Stimulated activated CD4-positive, alpha-beta T cell treated with anti-CD3 and anti-CD28 coated beads, Interleukin-15, amount 100 ng/mL, for 1 hour (primary cell): ENCODE measurements at places on chromosomes 2 and 18.

- no peak for DNase-seq
Observed at GRCh38 chr18:63177259-63177658, 142.3 kb downstream of the BCL2 start.

GRCh38 chr2:101608408-101609310 is 88.8 kb upstream of the MAP4K4 start:
- DNase-seq = no peak

- no peak for DNase-seq
Observed at GRCh38 chr2:178479758-178480226, 465 bp upstream of the PLEKHA3 start.

DNA sequence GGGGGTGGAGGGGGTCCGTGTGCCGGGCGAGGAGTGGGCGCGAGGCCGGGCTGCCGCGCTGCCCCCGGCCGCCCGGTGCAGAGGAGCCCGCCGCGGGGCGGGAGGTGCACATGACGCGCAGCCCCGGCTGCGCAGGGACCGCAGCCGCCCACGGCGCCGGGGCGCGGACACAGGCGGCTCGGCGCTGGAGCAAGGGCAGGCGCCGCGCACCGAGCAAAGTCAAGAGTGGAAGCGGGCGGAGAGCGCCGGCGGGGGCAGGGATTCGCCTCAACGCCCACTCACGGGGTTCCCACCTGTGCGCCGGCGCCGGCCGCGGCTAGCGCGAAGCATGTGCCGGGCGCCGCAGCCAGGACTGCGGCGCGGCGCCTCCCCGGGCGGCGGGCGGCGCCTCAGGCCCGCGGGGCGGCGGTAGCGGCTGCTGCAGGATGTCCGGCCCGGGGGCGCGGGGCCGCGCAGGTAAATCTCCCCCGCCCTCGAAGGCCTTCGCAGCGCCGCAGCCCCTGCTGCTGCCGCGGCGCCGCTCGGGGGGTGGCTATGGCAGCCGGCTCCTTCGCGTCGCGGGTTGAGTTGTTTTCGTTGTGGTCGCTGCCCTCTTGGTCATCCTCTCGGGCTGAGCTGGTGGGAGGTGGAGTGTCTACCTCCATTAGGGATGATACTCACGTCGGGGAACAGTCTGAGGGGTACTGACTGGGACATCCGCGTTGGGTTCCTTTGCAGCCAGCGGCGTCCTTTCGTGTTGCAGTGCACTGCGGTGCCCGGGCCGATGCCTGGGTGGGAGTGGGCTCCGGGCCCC is 216.3 kb upstream of the DTNA start:
- no peak for DNase-seq

- no peak for DNase-seq
Observed at GRCh38 chr18:54766634-54767033, 61.6 kb upstream of the RAB27B start.

GRCh38 chr2:180021850-180022249 is 14.8 kb upstream of the CWC22 start:
- DNase-seq = no peak

GRCh38 chr2:157497638-157498314 is 53.9 kb upstream of the CYTIP start:
- no peak for DNase-seq

DNA sequence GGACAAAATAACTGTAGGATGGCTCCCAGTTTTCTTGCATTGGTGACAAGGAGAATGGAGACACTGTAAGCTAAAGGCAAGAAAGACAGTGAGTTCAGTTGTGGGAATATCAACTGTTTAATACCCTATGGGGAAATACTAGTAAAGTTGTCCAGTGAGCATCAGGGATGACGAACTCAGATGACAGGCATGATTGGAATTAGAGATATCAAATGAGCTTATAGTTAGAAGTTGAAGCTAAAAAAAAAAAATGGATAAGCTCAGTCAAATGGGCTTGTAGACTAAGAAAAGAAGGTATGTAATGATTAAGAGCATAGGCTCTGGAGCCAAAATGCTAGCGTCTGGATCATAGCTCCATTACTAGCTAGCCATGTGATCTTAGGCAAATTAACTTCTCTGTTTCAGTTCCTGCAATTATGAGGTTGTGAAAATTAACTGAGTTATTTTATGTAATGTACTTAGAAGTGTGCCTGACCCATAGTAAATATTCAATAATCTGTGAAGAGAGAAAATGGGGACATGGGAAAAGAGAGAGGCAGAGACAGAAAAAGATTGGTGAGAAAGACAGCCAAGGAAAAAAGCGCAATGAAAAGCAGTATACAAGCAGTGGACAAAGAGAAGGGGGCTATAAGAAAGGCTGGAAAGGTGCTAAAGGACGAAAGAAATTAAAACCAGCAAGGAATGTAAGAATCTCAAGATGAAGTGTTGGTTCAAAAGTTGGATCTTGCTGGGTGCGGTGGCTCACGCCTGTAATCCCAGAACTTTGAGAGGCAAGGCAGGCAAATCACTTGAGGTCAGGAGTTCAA is 95.7 kb upstream of the SLC39A10 start:
- no peak for DNase-seq

DNA sequence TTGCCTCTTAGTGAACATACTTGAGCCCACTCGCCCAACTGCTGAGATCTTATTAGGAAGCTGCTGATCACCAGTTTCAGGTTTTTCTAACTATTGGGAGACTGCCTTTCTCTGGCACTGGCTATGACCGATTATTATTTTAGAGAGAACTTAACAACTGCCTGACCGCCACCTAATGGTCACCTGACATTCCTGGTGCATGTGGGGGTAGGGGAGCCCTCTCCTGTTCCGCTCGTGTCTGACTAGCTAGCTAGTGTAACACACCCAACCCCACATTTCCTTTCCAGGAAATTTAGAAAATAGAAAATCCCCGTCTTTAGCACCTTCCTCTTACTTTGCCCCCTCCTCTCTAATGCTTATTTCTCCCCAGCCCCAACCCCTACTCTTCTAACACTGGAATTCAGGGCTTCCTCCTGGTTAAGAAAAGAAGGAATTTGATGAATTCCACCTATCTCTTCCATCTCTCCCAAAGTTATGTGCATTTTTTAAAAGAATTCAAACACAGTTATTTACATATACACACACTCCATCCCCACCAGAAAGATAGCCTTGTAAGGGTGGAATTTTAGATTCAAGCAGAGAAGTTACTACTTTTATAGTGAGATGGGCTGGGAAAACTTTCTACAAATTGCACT is 19.4 kb upstream of the DNER start:
- DNase-seq = no peak

DNA sequence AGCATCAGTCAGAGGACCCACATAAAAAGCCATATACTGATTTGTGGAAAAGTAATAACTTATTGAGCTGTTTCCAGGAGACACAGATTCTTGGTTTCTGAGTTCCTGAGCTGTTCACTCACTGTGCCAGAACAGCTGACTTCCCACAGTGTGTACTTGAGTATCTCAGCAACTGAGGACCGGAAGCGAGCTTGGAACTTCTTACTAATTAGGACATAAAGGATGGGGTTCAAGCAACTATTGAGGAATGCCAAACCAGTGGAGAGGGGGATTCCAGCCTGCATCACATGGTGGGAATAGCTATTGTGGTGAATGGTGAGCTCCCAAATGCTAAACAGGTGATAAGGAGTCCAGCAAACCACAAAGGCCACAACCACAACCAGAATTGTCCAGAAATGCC is 16.4 kb downstream of the EEF1B2 start:
- DNase-seq = no peak

DNA sequence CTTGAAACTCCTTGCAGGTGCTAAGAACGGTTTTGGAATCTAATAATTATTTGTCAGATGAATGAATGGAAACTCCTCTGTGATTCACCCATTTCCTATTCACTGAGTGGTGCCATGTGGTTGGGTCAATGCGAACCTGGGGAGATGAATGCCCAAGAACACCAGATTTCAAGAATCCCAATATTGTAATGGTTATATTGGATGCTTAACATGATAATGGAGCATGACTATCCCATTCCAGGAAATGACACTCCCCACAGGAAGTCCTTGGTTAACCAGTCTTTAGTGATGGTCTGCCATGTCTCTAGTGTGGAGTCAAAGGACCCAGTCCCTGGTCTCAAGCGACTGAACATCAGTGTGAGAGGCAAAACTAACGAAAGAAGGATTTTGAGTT is 67.9 kb upstream of the ST3GAL5 start:
- no peak for DNase-seq

DNA sequence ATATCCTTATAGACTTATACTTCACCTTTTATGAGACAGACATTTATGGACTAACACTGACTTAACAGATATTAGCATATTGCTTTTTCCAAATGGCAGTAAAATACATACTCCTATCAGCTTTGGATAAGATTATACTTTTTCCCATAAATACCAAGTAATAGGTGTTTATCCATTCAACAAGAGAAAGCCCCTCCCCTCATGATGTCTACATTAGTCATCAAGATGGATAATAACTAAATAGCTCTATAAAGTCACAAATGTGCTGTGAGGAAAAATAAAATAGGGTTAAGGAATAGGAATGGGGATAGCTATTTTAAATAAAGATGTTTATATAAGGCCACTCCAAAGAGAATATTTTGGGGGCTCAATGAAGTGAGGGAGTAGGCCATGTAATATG is 39.4 kb downstream of the CSRNP3 start:
- DNase-seq = no peak

DNA sequence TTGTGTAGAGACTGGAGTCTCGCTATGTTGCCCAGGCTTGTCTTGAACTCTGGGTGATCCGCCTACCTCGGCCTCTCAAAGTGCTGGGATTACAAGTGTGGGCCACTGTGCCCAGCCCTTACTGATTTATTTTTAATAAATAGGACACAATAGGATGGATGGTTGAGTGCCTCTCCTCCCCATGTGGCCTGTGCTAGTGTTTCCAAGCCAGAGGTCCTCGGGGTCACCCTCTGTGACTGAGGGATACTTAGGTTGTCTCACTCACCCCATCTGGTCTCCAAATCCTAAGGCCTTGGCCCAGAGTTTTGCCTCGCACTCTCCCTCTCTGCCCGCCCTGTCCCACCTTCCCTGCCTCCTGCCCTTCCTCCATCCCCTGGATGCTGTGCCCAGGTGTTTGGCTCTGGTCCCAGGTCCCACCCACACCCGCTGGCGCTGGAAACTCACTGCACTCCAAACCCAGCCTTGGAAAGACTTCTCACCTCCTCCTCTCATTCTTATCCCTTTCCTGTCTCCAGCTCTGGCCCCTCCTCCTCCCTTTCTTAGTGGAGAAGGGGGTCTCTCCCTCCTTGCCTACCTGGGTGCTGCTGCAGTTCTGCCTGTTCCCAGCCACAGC is 4.7 kb upstream of the ECEL1 start:
- DNase-seq = no peak

DNA sequence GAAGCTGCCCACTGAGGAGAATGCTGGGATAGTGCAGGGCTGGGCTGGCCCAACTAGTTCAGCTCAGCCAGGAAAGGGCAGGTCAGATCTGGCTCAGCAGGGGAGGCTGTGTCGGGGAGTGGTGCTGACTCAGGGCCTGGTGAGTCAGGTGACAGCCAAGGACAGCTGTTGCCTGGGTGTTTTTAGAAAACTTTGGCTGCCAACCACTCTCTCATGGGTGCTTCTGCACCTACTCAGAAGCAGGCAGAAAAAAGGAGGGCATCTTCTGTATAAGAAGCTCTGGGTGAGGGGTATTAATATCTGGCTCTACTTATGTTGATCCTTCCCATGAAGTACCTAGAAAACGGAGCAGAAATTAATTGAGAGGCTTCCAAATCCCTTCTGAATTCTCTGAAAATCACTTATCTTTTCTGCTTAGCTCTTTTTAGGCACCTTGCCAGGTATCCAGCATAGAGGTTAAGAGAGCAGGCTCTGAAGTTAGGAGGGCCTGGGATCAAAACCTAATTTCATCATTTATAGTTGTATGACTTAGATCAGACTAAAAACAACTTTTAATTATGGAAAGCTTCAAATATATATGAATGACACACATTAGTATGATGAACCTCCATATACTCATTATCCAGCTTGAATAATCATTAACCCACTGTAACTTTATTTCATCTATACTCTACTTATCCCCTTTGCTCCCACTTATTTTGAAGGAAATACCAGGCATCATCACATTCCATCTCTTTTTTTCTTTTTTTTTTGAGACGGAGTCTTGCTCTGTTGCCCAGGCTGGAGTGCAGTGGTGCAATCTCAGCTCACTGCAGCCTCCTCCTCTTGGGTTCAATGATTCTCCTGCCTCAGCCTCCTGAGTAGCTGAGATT is 15.5 kb upstream of the RAB10 start:
- peak; percentile 13 for DNase-seq

DNA sequence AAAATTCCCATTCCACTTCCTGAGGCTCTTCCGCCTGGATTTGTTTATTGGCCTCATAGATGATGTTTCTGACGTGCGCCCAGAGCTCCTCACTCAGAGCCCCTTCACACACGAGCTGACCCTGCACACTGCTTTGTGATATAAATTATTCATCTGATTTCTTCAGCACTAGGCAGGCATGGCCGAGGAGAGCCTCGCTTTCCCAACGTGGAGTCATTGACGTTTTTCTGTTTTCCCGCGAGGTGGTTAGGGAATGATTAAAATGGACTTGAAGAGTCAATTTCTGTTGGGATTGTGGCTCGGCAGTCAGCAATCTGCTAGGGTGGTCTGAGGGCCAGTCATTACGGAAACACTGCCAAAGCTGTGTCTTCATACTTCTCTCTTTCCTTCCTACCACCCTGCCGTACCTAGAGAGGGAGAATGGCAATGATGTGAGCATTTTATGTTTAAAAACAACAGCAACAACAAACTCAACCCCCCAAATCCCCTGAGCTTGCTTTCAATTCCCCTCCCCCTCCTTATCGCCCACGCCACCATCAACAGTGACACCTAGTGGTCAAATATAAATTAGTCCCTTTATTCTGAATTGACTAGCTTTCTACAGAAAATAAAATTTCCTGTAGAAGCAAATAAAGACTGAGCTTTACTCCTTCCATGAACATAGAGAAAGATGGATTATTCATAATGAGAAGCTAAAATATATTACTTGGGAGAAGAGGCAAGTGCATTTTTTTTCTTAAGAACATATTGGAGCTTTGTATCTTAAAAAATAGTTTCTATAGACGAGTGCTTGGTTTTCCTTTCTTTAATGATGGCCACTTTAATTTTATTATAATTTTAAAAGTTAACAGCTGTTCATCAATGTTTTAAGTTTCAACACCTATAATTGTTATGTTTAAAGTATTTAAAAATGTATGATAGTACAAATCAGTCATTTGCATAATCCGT is 285.1 kb downstream of the MTX2 start:
- no peak for DNase-seq

GRCh38 chr2:234269769-234270204 is 219.3 kb downstream of the SPP2 start:
- DNase-seq = no peak

GRCh38 chr2:55901941-55902340 is 21.6 kb downstream of the EFEMP1 start:
- DNase-seq = no peak

GRCh38 chr18:63410792-63411191 is 11.5 kb downstream of the VPS4B start:
- no peak for DNase-seq
